ENCODE measurements at places on chromosomes 11 and 22. TPM values are rescaled to one million over a fixed set of nuclear protein-coding genes. Genes with fewer than 3 reads are reported as not detected.

DNA sequence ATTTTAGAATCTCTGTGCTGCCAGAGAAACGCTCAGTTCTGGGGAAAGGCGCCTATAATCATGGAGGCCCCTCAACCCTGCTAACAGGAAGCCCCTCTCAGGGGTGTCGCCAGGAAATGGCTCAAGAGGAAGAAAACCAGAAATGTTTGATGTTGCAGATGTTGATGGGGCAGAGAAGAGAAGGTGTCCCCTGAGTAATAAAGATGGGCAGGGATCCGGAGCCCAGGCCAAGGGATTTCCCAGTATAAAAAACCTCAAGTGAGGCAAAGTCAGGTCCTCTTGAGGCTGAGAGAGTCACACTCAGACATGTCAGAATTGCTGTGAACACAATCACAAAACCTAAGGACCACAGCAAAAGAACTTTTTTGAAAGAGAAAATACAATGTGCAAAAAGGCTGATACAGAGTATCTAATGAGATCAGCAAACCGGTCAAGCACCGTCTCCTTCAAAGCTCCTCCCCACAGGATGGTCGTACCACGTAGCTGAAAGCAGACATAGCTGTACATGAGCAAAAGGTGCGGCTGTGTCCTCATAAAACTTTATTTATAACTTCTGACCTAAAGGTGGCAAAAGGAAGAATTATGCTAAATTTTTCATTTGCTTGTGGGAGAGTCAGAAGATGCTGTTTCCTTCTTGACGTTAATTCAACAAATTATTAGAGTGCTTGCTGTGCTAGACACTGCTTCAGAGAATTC lies 12.2 kb downstream of the MOV10L1 start:
- no peak for DNase-seq

GRCh38 chr11:93969925-93970922 lies 50.9 kb upstream of the HEPHL1 start:
- DNase-seq: no peak

DNA sequence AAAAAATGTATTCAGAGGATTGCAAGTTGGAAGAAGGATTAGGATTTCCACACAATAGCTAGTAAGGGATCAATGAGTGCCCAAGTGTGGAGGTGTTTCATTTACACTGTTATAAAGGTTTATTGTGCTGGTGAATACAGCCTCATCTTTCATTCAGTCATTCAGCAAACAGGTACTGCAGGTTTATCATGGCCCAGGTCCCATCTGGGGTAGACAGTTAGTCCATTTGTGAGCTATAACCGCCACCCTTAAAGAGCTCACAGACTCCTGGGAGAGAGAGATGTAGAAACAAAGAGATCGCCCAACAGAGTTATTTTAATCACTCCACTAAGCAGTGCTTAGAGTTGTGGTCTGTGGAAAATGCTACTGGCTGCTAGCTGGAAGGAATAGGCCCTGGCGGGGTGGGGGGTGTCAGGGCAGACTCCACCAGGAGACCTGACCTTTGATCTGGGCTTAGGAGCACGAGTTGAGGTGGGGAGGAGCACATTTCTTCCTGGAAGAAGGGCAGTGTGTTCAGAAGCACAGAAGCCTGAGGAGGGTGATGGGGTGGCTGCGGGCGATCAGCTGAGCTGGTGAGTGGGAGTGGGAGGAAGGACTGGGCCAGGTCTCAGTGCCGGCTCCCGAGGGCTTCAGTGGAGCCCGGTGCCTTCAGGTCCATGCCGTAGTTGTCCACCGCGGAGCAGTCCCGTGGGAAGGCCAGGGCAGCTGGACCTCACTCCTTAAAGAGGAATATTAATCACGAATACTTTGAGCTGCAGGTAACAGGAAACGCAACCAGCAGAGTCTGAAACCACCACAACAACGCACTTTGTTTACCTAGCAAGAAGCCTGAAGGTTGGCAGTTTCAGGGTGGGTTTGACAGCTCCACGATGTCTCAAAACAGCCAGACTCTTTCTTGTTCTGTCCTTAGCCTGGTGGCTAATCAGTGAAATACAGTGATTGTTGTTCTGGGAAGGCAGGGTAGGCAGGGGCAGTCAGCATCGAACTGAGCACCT lies 11.2 kb downstream of the TOM1 start:
- DNase-seq: no peak

DNA sequence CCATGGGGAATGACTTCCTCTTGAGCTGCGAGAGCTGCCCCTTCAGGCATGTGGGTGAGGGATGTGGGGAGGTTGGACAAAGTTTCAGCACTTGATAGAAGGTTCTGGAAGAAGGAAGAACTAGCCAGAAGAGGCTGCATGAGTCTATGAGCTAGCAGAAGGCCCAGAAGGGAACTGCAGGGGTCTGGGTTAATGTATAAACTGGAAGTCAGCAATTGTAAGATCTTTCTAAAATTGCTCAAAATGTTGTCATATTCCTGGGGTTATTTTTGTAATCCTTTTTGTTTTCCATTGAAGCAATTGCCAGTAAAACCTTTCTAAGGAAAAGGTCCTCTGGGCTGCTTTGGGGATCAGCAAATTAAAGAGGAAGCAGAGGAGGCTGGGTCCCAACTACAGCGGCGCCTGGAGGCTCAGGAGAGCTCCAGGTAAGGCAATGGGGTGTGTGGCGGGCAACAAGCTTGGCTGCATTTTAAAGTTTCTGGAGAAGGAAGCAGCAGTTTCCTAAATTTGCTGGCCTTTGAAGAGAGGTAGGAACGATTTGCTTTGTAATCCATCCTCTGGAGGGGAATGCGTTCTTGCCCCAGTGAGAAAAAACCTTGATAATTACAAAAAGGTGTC lies 29.2 kb downstream of the ADAMTS15 start:
- no peak for DNase-seq

DNA sequence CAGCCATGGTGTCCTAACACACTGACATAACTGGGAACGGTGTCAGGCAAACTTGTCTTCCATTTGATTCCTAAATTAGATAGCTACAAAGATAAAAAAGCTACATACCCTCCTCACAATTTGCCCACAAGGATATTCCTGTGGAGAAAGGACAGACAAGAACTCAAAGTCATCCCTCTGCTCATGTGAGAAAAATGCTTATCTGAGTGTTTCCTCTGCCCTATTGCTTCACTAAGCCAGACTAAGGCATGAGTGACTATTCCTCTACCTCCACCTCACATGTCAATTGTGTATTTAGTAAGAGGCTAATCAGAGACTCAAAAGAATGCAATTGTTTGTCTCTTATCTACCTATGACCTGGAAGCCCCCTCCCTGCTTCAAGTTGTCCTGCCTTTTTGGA lies 247.7 kb downstream of the DDX10 start:
- no peak for DNase-seq

DNA sequence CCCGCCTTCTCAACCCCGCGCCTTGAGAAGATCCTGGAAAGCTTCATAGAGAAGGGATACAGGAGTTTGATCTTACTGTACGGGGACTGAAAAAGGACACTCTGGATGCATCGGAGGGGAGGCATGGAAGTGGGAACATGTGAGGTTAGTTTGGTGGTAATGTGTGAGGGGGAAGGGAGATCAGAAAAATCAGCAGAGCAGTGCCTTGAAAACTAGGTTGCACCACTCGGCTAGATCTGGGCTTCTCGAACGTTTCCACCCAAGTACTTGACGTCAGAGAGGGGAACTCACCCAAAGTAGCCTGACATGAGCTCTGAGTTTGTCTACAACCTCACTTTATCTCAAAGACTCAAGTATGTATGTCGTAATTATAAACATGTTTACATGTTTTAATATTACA lies 14.5 kb downstream of the USP35 start:
- DNase-seq: no peak

DNA sequence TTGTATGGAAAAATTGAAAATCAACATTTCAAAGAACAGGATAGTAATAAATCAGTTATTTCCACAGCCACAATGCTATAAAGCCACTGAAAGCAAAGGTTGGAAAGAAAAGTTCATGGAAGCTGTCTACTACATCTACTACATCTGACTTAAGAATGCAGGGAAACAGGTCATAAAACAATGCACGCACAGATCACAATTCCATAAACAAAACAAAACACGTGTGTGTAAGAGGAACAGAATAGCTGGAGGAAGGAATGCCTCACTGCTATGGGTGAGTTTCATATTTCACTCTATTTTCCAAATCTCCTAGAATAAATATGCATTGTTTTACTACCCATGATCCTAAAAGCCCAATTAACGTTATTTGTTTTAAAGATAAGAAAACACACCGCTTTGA lies 66.3 kb downstream of the NCAPD3 start:
- DNase-seq: no peak

DNA sequence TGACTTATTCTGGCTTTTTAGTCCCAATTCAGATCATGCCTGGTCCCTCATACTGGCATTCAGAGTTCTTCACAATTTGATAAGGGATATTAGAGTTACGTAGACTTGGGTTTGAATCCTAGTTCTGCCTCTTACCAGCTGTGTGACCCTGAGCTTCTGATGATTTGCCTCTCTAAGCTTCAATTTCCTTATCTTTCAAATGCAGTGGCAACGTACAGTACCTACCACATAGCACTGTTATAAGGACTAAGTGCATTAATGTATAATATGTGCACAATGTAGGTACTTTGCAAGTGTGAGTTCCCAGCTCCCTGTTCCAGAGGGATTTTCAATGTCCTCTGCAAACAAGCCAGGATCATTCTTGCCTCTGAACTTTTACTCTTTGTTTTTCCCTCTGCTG lies 7.3 kb downstream of the RHOG start:
- DNase-seq: no peak

DNA sequence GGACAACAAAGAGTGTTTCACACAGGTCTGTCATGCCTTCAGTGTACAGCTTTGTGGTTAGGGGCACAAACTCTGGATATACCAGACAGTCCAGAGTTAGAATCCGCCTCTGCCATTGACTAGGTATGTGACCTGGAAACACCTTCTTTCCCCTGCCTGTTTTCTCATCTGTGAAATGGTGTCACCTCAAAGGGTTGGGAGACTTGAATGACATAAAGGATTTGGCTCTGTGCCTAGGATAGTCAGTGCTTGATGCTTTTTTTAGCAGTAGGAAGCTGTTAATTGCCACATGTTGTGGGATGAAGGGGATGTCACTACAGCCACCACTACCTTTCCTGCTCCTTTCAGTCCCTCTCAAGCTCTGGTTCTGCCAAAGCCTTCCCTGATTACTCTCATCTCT lies 17.4 kb upstream of the LRRC55 start:
- DNase-seq: no peak

GRCh38 chr22:39230261-39231196 lies 14.3 kb downstream of the PDGFB start:
- DNase-seq: peak; percentile 79

DNA sequence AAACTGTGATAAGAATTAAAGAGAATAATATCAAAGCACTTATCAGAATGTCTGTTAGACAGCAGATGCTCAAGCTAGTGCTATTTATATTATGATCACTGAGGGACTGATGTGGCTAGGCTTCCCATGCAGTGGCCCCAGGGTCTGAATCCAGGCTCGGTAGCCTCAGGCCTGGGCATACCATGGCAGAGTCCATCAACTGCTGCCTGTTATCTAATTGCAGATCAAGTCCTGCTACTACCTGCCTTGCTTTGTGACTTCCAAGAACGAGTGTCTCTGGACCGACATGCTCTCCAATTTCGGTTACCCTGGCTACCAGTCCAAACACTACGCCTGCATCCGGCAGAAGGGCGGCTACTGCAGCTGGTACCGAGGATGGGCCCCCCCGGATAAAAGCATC lies 57.5 kb downstream of the TIMP3 start:
- DNase-seq: no peak

DNA sequence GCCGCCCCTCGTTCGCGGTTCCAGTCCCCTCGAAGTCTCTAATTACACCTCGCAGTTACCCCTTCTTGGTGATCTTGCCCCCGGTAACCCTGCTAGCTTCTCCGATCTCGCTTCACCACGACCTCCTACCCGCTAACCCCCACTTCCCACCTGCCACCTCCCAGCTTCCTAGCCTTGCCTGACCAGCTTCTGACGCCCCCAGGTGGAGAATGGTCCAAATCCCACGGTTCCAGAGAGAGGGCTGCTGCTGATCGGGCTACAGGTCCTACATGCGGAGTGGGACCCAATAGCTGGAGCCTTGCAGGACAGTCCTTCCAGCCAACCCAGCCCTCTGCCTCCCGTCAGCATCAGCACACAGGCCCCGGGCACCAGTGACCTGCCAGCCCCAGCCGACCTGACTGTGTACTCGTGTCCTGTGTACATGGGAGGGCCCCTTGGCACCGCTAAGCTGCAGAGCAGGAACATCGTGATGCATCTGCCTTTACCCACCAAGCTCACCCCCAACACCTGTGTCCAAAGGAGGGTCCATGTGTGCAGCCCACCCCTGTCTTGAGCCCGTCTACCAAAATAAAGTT lies 31.9 kb downstream of the RRP8 start:
- DNase-seq: peak; percentile 45

- no peak for DNase-seq
Measured at GRCh38 chr11:12140186-12140793, 29.9 kb downstream of the MICAL2 start.

DNA sequence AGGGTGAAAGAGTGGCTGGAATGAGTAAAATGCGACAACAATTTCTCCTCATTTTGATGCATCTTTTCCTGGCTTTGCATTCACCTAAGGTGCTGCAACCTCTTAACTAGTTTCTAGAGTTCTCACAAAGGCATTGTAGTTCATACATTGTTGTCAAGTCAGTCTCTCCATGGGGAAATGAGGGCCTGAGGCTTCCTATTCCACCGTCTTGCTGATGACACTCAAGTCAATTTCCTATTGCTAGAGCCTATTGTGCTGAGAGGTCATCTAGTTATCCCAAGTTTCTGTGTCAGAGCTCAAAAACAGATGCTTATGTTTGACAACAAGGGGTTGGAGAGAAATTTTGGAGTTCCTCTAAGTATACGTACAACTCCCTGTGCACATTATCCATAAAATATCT lies 11.6 kb upstream of the MS4A6A start:
- no peak for DNase-seq

DNA sequence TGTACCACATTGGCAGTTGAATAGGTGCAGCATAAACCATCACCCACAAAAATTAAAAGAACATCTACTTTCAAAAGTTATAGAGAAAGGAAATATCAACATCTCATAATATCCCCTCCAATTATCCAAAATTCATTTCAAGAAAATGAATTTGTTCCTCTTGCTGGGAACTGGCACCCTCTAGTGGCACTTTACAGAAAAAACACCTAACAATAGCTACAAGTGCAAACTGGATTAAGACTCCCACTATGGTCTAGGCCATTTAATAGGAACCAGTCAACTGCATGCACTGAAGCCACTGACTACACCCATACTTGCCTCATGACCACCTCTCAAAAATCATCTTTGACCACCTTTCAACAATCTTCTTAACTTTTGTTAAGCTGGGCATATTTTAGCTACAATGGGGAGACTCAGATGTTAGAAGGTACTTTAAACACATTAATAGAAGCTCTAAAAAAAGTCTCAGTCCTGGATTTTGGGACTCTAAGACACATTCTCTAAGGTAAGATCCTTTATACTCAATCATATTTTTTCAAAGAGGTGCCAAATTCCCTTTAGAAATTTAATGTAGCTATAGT lies 17.3 kb downstream of the TRAF6 start:
- DNase-seq: no peak

Gene ELMOD1
- total RNA-seq: 0.98 TPM

Gene RASGRP2
- 40.3 TPM for total RNA-seq

Gene MPPED2
- total RNA-seq: 2.4 TPM

Gene OR2D3
- not detected for total RNA-seq

Gene F2
- total RNA-seq: 0.73 TPM

Gene APOL2
- total RNA-seq: 12.5 TPM

Gene TIMP3
- 4.0 TPM for total RNA-seq

Gene ACR
- total RNA-seq: 0.55 TPM

Gene TCN1
- not detected for total RNA-seq

Measured in WTC11 (cell line).